ENCODE measurements at places on chromosomes 5 and 9. TPM values are rescaled to one million over a fixed set of nuclear protein-coding genes. Genes with fewer than 3 reads are reported as not detected.
A peak's percentile ranks its signal among the peaks of the same experiment; 100 is the strongest.

DNA sequence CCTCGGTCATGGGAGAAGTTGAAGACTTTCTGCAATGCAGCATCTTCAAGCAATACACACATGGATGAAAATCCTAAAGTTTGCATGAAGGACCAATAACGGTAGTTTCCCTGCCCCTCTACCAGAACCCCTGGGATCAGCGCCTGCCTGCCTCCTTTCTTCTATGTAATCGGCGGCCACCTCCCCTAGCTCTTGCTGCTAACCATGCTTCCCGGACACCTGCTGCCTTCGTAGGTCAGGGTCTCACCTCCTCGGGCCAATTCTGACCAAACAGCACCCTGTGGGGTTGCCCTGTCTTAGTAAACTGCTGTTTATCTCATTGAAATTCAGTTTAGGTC, 388 bp upstream of the MED10 start:
- H3K27ac ChIP-seq, result peak overlapping the region; percentile 90
- DNase-seq, result no peak
- H3K4me3 ChIP-seq, result peak overlapping the region; percentile 94
- peaks cover 11% of the 10 kb centered on the region for H3K4me1 ChIP-seq
- H3K36me3 ChIP-seq, result peaks cover 29% of the 10 kb centered on the region
- H3K27me3 ChIP-seq, result no peaks in the 10 kb centered on the region

DNA sequence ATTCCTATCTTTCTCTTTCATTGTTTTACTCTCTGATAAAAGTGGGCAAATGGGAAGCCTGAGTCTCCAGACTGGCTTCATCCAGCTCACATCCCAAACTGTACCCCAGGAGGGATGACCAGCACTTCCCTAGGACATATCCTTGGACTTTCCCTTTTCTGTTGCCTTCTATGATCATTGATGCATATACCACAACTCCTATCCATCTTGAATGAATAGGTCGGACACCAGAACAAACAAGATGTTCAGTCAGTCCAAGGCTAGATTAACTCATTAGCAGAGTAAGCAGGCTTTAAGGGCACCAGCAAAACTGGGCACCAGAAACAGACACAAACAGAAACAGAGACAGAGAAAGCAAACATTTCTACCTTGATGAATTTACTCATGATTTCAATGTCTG, 159.1 kb upstream of the RGMB start:
- no peaks in the 10 kb centered on the region for H3K27me3 ChIP-seq
- no peaks in the 10 kb centered on the region for H3K4me1 ChIP-seq
- DNase-seq, result no peak
- H3K4me3 ChIP-seq, result no peak overlapping the region

DNA sequence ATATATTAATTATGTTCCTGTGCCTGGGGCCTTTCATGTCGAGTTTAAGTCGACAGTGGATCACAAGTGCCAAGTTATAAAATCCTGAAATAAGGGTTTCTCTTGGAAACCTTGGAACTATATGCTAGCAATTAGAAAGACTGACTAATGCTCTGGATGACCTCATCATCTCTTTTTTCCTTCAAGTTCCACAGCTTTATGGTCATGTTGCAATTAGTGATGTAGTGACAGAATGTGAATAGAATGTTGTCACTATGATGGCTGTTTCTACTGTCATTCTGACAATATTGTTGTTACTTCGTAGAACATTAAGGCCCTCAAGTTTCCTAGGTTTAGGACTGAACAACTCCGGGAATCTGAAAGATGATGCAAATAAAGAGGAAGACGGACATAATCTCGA, 368.0 kb upstream of the SEMA6A start:
- DNase-seq, result no peak
- H3K36me3 ChIP-seq, result no peaks in the 10 kb centered on the region
- no peak overlapping the region for H3K4me3 ChIP-seq

DNA sequence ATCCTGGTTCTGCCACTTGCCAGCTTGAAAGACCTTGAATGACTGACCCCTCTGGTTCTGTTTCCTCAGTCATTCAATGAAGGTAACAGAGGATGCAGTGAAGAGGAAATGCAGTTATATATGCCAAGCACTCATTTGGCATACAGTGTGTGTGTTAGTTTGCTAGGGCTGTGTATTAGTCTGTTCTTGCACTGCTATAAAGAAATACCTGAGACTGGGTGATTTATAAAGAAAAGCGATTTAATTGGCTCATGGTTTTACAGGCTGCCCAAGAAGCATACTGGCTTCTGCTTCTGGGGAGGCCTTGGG, 8.6 kb upstream of the WHRN start:
- H3K27me3 ChIP-seq, result peaks cover 19% of the 10 kb centered on the region
- H3K36me3 ChIP-seq, result no peaks in the 10 kb centered on the region
- H3K4me3 ChIP-seq, result no peak overlapping the region
- DNase-seq, result no peak
- no peak overlapping the region for H3K27ac ChIP-seq

Gene TEX48
- not detected for total RNA-seq

- no peak for DNase-seq
- no peak overlapping the region for H3K4me3 ChIP-seq
- no peaks in the 10 kb centered on the region for H3K36me3 ChIP-seq
- no peaks in the 10 kb centered on the region for H3K4me1 ChIP-seq
- H3K27ac ChIP-seq, result no peak overlapping the region
Measured at GRCh38 chr9:30982301-30982700, 1402.1 kb upstream of the ACO1 start.

Gene FAXDC2
- 57.6 TPM for total RNA-seq

GRCh38 chr9:93656426-93657239, 80.2 kb downstream of the PHF2 start:
- H3K36me3 ChIP-seq, result peaks cover 28% of the 10 kb centered on the region
- DNase-seq, result no peak
- H3K27me3 ChIP-seq, result no peaks in the 10 kb centered on the region
- H3K4me3 ChIP-seq, result no peak overlapping the region
- H3K27ac ChIP-seq, result no peak overlapping the region
- no peaks in the 10 kb centered on the region for H3K4me1 ChIP-seq

DNA sequence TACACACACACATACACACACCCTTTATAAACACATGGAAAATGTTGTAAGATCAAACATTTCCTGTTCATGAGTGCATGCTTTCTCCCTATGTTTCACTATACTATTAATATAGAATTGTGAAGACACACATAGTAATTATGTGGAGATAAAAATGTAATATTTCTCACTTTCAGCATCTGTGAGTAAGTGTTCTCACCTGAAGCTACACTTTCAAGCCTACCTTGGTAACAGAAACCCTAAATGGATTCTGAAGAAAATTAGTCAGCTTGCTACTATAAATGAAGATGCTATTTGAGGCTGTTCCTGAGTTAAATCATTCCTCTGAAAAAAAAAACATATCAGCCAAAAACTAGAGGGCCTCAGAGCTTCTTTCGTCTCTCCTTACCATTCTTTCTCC, 81.1 kb upstream of the GNA14 start:
- H3K4me1 ChIP-seq, result no peaks in the 10 kb centered on the region
- no peaks in the 10 kb centered on the region for H3K36me3 ChIP-seq
- H3K27me3 ChIP-seq, result no peaks in the 10 kb centered on the region
- no peak for DNase-seq
- H3K27ac ChIP-seq, result no peak overlapping the region
- H3K4me3 ChIP-seq, result no peak overlapping the region

DNA sequence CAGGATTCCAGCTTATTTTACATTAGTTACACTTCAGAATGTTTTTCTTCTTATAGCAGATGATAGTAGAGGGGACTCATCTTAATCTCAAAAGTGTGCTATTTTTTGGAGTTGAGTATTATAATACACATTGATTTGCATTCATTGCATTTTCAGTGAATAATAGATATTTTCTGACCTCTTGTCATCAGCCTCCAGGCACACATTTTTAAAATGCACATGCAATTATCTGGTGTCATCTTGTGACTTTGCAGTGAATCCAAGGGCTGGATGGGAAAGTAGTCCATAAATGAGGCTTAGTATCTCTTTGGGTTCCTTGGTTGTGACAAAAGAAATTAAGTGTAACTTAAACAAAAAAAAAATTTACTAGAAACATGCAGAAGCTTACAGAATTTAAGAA, 28.1 kb upstream of the POU4F3 start:
- H3K4me3 ChIP-seq, result no peak overlapping the region
- no peak for DNase-seq
- H3K27ac ChIP-seq, result no peak overlapping the region

Gene SLC25A48
- total RNA-seq, result 75.1 TPM

- no peak for DNase-seq
- no peaks in the 10 kb centered on the region for H3K36me3 ChIP-seq
- H3K4me3 ChIP-seq, result no peak overlapping the region
Measured at GRCh38 chr9:111961575-111961974, 65.0 kb downstream of the UGCG start.

GRCh38 chr9:108272349-108272899, 583.4 kb downstream of the ACTL7B start:
- no peak overlapping the region for H3K4me3 ChIP-seq
- H3K27ac ChIP-seq, result peak overlapping the region; percentile 63
- no peaks in the 10 kb centered on the region for H3K4me1 ChIP-seq
- no peaks in the 10 kb centered on the region for H3K36me3 ChIP-seq
- peak; percentile 17 for DNase-seq
- H3K27me3 ChIP-seq, result no peaks in the 10 kb centered on the region
